ENCODE measurements at places on chromosomes 5 and 9.
A peak's percentile ranks its signal among the peaks of the same experiment; 100 is the strongest.

GRCh38 chr5:38830521-38831051 lies 15.2 kb upstream of the OSMR start:
- DNase-seq, result no peak

DNA sequence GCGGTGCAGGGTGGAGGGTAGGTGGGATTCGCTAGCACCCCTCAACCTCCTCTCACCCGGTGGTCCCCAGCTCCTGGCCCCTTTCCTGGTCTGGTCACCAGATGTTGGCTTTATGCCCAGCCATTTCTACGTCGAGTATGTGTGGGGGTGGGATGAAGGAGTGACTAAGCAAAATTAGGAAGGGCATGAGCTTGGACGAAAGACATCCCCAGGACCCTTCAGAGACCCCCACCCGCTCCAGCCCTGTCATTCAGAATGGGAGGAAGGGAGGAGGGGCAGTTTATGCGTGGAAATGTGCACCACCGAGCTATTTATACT lies 742 bp downstream of the BHMT2 start:
- DNase-seq, result peak; percentile 44

DNA sequence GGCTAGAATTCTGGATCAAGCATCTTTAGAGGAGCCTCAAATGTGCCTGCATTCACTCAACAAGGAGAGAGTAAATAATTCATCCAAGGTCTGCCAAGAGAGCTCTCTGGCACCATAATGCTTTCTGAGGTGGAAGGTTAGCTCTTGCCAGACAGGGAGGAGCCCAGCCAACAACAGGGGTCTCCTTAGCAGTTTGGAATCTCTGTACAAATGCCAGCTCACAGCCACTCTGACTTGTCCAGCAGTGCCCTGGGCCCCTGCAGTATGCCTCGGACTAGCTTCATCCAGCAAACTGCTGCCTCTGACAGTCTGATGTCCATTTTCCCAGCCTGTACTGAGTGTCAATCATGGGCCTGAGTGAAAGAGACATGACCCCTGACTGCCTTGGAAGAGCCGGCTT lies 127.2 kb upstream of the SLC44A1 start:
- DNase-seq, result no peak

GRCh38 chr5:175712313-175712680 lies 54.4 kb downstream of the HRH2 start:
- DNase-seq, result peak; percentile 3

DNA sequence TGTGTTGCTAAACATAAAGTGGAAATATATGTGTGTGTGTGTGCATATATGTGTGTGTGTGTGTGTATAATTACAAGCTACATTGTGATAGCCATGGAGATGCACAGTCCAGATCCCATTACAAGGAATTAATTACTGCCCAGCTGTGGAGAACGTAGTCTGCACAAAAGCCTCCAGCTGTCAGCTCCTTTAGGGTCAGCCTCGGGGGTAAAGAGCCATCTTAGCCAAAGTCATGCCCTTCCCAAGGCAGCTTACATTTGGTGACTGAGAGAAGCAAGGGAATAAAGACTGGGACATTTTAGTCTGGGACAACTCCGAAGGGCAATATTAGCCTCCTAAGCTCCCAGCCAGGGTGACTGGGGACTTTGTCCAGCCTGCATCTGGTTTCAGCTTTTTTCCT lies 21.9 kb upstream of the FOCAD start:
- no peak for DNase-seq

- peak; percentile 24 for DNase-seq
Observed at GRCh38 chr9:116959809-116960208, 272.7 kb downstream of the TRIM32 start.

DNA sequence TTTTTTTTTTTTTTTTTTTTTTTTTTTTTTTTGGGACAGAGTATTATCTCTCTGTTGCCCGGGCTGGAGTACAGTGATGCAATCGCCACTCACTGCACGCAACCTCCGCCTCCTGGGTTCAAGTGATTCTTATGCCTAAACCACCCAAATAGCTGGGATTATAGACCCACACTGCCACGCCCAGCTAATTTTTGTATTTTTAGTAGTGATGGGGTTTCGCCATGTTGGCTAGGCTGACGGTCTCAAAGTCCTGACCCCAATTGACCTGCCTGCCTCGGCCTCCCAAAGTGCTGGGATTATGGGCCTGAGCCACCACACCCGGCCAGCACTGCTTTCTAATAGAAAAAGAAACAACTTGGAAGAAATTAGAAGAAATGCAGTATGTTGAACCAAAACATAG lies 39.2 kb downstream of the TTC1 start:
- no peak for DNase-seq

DNA sequence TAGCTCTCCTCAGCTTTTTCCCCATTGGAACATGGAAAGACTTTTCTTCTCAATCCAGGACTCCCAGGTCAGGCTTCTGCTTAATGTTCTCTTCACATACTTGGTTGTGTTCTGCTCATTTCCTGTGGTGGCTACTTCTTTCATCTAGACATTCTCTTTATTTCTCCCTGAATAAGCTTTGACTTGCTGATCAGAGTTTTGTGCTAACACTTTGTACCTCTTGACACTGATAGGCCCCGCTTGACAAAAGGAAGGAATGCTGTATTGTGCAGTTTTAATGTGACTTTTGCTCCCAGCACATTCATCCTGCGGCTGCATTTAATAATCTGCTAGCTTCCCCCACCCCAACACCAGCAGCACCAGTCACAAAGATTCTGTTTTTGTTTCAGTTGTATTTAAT lies 90.9 kb upstream of the MINAR2 start:
- no peak for DNase-seq

DNA sequence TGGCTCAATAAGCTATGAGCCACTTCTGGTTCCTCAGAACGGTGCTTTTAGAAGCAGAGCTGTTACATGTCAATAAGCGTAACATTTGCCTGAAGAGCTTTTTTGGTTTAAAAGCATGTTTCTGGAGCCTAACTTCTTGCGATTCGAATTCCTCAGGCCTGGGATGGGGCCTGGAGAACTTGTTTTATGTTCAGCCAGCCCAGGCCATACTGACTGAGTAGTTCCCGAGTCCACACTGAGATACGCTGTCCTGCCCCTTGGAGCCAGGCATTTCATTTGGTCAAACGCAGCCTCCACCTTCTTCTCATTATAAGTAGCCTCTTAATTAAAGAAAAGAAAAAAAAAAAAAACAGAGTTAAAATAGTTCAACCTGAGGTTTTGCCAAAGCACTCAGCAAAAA lies 260.6 kb upstream of the ANKRD55 start:
- no peak for DNase-seq

- no peak for DNase-seq
Observed at GRCh38 chr9:18989865-18990264, 43.1 kb downstream of the SAXO1 start.

GRCh38 chr9:24071716-24072115 lies 245.7 kb upstream of the ELAVL2 start:
- DNase-seq, result no peak

DNA sequence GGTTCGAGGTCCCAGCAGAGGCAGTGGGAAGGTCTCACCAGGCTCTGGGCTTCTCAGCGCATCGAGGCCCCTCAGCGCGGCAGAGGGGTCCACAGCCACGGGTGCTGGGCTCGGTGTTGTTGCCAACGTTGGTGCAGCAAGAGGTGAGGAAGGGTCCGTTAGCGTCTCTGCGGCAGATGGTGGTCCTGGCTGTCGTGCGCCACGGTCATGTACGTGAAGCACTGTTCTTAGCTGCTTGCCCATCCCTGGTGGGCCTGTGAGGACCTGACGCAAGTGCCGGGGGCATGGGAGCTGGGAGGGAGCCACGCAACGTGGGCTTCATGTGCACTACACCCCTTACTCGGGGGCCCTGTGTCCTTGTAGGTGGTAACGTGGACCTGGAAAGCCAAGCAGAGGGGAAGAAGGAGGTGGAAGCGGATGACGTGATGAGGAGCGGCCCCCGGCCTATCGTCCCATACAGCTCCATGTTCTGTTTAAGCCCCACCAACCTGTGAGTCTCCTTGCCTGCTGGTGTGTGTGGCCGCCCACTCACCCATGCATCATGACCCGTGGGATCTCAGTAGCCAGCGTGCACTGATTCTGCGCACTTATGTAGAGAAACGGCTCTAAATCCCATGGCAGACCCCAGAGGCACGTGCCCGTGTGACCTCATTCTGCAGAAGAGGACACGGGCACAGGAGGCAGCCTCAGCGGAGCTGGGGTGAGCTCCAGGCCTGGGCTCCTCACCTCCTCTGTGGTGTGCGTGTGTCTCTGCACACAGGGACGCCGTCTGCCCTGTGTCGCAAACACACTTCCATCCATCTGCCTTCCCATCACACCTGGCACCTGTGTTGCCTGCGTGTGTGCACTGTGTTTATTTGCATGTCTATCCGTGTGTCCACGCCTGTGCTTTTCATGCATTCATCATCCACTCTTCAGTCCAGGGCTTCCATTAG lies 166.1 kb downstream of the CACNA1B start:
- DNase-seq, result no peak

DNA sequence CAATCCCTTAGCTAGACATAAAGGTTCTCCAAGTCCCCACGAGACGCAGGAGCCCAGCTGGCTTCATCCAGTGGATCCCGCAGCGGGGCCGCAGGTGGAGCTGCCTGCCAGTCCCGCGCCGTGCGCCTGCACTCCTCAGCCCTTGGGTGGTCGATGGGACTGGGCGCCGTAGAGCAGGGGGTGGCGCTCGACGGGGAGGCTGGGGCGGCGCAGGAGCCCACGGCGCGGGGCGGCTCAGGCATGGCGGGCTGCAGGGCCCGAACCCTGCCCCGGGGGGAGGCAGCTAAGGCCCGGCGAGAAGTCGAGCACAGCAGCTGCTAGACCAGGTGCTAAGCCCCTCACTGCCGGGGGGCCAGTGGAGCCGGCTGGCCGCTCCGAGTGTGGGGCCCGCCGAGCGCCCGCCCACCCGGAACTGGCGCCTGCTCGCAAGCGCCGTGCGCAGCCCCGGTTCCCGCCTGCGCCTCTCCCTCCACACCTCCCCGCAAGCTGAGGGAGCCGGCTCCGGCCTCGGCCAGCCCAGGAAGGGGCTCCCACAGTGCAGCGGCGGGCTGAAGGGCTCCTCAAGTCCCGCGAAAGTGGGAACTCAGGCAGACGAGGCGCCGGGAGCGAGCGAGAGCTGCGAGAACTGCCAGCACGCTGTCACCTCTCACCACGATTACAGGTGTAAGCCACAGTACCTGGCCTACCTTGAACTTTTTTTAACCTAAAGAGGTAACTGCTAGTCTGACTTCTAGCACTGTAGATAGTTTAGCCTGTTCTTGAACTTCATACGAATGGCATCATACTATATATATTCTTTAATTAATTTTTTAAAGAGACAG lies 35.5 kb downstream of the PTGS1 start:
- DNase-seq, result no peak

DNA sequence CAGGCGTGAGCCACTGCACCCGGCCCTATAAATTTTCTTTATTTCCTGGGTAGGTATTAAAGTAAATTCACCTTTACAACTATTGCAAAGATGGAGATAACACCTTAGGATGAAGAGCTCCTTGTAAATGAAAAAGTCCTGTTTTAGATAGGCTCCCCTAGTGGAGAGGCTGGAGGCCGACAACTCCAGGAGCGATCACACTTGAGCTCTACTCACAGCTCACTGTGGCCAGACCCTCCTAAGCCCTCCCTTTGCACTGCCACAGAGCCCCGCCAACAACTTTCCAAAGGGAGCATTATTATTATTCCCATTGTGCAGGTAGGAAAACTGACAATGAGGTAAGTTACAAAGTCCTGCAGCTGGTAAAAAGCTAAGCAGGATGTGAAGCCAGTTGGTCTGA lies 139.1 kb upstream of the ERCC6L2 start:
- DNase-seq, result no peak

DNA sequence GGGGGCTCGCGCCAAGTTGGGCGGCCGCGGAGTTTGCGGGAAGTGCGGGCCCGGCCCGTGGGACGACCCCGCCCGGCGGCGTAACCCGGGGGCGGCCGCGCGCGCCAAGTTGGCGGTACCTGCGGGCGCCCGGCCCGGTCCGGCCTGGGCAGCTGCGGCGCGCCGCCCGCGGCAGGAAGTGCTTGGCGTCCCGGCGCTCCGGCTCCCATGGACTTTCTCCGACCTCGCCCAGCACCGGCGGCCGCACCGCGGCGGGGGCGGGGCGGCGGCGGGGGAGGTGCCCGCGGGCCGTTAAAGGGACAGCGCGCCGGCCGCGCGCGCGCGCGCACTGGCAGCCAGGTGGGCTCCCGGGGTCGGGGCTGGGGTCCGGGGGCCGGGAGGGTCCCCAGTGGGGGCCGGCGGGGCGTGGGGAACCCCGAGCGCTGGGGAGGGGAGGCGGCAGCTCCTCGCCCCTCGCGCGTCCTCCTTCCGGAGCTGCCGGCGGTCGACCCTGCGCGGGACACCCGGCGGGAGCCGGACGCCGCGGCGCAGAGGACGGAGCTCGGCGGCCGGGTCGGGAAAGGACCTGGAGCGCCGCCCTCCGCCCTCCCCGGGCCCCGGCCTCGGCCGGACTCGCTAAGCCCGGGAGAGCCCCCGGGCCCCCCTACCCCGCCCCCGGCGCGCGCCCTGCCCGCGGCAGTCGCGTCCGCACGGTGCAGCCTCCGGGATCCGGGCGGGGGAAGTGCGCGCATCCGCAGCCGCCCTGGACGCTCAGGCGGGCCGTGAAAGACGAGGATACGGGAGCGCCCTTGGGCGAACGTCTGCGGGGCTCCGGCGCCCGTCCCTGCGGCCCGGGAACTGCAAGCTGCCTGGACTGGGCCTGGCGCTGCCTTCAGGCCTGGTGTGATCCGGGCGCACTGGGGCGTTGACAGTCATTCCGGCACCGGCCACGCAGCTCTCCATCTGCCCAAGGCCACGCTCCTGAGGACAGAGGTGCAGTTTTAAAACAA lies at the start of gene NACC2:
NACC2 (minus strand) TSS at position 220 of the 989 bp plus-strand sequence. CDS start 44,768 bp downstream, outside the sequence.
- DNase-seq, result peak; percentile 71

DNA sequence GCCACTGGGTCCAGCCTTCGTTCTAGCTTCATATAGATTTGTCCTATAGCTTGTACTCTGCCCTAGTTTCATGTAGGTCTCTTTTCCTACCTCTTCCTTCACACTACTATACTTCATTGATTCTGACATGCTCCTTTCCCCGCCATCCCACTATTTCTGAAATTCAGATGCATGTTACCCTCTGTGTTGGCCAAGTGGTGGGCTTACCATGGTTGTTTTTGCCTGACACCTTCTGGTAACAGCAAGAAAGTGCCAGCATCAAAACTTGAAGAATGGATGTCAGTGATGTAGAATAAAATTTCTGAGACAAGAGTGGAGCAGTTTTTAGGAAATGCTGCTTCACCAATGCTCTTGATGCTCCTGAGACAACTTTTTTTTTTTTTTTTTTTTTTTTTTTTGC lies 19.5 kb upstream of the SERINC5 start:
- DNase-seq, result peak; percentile 37

- no peak for DNase-seq
Observed at GRCh38 chr5:28984639-28985038, 1946.3 kb upstream of the CDH9 start.

DNA sequence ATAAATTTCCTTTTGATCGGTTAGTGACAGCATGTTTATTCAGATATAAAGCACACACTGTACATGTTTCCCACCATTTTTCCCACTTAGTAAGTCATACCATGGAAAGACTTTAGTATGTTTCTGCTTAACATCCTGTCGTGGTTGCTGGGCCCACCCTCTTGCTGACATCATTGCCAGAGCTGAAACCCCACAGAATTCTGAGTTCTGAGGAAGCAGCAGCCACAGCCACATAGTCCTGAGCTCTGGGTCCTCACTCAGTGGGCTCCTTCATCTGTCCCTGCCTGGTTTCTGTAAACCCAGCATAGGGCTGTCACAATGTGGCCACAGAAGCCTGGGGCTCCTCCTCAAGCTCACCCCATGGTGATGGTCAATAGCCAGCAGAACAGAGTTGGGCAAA lies 441.5 kb downstream of the ENC1 start:
- no peak for DNase-seq
